ENCODE measurements at places on chromosomes 4 and X.

- no peak for DNase-seq
These were observed 405.0 kb upstream of the MAGEB18 start for GRCh38 chrX:25733148-25733547.

DNA sequence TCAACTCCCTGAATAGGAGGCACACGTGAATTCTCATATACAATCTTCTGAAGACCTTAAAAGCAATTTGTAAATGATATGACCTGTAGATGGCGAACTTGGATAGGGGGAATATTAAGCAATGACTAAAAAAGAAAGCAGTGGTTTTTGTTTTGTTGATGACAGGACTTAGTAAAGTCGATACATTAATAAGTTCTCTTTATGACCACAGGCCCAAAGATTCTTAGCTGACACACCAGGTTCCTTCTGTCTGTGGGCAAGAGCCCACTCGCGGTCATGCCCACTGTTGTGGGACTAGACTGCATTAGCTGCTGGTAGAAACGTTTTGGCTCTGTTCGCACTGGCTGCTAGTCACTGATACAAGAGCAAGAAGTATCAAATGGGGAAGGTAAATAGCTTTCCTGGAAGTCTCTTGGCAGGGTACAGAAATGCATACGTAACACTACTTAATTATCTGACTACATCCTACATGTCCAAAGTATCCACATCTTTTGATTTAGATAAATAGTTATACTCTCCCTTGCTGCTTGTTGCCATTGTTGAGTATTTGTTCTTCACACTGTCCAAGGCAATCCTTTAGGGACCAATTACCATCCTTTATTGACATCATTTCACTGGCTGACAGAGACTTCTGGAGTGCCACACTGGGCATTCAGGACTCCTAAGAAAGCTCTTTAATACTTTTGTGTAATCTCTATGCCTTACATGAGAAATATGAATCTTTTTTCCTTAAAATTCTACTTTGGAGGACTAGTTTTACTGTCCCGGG is 31.0 kb downstream of the ALPK1 start:
- DNase-seq: peak; percentile 58

DNA sequence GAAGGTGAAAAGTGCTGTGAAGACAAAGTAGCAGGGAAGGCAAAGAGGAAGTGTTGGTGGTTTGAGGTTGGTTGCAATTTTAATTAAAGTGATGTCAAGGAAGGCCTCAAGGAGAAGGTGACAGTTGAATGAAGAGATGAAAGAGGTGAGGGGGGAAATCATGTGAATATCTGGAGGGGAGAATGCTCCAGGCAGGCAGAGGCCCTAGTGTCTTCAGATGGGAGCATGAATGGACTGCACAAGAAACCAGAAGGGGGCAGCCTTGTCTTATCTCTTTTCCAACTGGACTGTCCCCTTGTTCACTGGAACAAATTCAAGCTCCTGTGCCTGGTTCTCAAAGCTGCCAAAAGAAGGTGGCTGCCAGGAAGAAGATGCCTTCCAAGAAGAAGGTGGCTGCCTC is 68.4 kb downstream of the MAOB start:
- peak; percentile 6 for DNase-seq

GRCh38 chrX:103211012-103211715 is 3.7 kb upstream of the BEX4 start:
- DNase-seq: peak; percentile 31

DNA sequence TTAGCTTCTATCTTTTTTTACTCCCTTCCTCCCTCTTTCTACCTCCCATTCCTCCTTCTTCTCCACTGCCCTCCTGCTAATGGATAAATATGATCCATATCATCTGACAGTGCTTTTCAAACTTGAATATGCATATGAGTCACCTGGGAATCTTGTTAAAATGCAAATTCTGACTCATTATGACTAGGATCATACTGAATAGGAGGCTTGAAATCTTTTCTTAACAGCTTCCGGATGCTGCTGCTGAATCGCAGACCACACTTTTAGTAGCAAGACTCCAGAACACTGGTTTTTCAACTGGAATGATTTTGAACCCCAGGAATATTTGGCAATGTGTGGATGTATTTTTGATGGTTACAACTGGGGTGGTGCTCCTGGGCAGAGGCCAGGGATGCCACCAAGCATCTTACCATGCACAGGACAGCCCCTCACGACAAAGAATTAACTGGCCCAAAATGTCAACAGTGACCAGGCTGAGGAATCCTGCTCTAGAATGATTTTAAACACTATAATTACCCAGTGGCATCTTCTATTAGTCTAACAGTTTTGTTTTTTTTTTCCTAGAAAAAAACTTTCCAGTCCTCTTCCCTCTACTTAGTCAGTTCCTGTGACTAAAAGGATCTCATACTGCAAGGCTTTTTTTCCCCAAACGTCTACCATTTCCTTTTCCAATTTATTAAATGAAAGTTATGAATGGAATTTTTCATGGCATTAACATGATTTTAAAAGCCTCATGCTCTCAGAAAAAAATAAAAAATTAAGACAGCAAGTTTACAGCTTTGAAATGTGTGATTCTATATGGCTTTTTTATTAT is 10.6 kb upstream of the PYURF start:
- no peak for DNase-seq

GRCh38 chr4:11488657-11489452 is 60.2 kb upstream of the HS3ST1 start:
- DNase-seq: no peak

DNA sequence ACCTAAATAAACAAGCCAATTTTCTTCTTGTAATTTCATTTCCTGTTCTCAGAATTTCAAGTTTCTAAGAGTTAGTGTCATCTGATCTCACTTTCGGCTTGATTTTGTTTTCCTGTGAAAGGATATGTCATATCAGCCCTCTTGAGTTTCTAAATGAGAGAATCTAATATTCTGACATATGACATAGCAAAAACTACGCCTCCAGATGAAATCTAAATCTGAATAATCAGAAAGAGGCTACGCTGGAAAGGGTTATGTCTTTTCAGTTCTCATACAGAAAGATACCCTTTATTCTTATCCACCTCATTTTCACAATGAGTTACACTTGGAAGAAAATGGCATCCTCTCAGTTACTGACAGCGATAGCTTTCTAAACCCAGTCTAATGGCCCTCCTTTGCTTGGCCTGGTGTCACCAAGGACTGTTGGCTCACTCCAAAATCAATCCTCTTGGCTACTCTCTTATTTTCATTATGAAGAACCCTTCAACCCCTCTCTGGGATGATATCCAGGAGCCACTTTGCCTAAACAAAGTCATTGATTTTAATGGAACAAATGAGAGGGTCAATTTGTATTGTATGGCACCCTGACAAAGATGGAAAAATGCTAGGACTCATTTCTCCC is 65.6 kb downstream of the ASB9 start:
- no peak for DNase-seq

DNA sequence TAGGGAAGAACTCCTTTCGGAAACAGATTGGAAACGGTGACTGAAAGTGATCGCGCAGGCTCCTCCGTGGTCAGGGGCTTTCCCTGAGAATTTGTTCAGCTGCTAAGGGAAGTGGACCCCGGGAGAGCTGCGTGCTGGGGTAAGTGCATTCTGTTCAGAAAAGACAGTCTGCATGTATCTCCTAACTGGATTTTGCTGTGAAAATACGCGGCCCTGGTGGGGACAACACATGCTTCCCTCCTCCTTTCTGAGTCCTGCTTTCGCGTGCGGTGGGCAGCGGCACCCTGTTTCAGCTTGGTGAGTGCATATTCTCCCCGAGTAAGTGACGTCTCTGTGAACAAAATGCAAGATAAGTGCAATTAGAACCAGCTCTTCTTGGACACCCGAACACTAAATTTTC is 195.6 kb downstream of the STIM2 start:
- no peak for DNase-seq

DNA sequence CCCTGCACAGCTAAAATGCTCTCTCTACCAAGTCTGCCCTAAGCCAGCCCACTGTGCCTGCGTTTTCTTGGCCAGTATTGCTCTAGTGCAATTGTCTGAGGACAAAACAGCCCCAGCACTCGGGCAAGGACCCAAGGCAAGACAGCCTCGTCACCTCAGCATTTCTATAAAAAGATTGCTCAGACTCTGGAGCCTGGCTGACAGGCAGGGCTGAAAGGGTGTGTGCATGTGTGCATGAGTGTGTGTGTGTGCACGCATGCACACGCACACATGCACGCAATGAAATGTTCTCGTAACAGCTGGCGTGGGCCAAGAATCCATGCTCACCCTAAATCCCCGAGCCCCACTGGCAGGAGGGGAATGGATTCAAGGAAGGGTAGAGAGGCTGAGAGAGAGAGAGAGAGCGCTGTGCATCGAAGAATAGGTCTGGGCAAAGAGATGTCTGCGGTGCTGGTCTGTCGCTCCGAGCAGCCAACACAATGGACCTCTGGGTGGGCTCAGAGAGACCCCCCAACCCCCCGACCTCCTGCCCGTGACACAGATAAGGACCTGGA is 579.2 kb downstream of the BCOR start:
- no peak for DNase-seq

DNA sequence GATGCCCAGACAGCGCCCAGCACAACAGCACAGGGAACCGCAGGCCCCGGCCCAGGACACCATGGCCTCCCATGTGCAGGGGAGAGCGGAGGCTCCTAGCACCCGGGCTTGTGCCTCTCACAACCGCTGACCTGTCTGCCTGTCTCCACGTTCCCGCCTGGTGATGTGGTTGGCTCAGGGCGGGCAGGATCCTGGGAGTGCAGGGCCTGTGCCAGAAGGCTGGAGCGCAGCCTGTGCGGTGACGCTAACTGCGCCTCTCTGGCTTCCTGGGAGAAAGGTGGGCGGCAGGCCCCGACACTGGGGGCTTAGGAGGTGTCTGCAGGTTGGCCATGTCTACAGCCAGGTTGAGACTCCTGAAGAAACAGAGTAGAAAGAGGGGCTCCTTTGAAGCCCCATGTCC is 48.7 kb downstream of the CPZ start:
- no peak for DNase-seq

GRCh38 chrX:113759422-113759821 is 824.5 kb upstream of the HTR2C start:
- no peak for DNase-seq

GRCh38 chr4:155005395-155006090 is 202.9 kb upstream of the NPY2R start:
- DNase-seq: no peak

GRCh38 chr4:88751258-88752075 is 53.8 kb upstream of the NAP1L5 start:
- no peak for DNase-seq

- no peak for DNase-seq
These were observed 12.2 kb upstream of the PRDM8 start for GRCh38 chr4:80184825-80185756.

DNA sequence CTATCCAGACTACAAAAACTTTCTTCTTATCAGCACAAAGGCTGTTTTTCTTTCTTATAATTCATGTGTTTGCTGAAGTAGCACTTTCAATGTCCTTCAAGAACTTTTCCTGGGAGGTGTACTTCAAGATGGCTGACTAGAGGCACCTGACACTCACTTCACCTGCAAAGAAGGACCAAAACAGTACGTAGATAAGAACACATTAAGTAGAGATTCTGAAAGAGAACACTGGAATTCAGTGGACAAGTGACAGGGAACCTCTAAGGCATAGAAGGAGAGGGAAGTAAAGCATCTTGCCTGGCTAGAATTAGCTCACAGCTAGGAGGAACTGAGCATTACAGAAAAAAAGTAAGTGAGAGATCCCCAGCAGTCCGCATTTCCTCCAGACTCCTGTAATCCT is 21.7 kb upstream of the BMP15 start:
- DNase-seq: no peak

DNA sequence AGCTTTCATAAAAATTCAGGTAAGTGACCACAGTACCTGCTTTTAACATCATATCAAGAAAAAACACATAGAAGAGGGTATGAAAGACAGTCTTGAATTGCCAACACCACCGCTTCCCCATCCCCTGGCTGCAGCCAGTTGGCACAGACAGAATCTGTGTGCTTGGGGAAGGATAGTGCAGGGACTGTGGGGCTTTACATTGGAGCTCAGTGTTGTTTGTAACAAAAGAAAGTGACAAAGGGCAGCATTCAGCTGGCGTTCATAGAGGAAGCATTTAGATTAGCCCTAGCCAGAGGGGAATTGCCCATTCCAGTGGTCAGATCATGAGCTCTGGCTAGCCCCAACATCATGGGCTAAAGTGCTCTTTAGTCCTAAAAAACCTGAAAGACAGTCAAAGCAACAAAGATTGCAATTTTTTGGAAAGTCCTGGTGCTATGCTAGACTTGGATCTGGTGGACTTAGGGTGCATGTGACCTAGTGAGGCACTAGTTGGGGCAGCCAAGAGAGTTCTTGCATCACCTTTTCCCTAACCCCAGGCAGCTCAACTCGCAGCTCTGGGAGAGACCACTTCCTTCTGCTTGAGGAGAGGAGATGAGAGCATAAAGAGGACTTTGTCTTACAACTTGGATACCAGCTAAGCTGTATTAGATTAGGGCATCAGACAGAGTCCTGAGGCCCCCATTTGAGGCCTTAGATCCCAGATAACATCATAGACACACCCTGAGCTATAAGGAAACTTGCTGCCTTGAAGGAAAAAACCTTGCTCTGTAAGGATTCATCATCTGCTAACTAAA is 1602.4 kb upstream of the ADGRL3 start:
- no peak for DNase-seq

- no peak for DNase-seq
These were observed 245.9 kb upstream of the GIMD1 start for GRCh38 chr4:106614441-106614840.

All from neuronal stem cell (in vitro differentiated cells).